ENCODE measurements at places on chromosomes 6 and 20.
A peak's percentile ranks its signal among the peaks of the same experiment; 100 is the strongest.

DNA sequence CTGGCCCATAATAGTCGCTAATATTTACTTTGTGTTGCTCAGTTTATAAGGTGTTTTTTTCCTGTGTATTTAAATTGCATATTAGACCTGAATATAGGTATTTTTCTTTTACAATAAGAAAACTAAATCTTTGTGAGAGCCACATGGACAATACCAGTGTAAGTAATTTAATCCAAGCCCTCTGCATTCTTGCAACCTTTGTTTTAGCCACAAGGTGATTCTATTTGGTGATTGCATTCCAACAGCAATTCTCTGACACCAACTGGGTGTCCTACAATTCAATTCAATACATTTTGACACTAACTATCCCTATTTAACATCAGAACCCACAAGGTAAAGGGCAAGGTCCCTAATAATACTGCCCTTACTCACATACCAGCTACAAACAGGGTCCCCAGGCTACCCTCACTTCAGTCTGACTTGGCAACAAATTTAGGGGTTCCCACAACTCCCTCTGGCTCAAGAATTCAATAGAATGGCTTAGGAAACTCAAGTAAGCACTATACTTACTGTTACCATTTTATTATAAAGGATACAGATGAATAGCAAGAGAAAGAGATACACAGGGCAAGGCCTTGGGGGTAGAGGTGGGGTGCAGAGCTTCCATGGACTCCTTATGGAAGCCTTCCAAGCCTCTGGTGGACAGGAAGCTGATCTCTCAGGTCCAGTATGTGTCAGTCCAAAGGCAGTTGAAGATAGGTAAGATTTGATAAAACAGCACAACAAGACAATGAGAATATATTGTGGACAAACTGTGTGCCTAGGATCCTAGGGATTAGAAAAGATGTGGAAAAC is 169.3 kb downstream of the CD83 start:
- no peak for DNase-seq

DNA sequence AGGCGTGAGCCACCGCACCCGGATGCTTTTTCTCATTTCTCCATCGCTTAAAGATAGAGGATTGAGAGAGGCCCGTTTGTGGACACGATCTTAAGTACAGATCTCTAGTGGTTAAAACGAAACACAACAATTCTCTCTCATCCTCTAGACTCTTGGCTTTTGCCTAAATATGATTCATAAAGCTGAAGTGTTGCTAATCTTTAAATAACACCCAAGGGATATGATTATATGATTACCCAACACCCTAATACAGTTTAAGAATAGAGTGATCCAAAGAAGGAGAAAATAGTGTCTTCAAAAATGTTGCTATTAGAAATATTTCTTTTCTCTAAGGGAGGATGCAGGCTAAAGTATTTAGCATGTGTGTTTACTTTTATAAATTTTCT is 50.4 kb downstream of the MTHFD1L start:
- no peak for DNase-seq

DNA sequence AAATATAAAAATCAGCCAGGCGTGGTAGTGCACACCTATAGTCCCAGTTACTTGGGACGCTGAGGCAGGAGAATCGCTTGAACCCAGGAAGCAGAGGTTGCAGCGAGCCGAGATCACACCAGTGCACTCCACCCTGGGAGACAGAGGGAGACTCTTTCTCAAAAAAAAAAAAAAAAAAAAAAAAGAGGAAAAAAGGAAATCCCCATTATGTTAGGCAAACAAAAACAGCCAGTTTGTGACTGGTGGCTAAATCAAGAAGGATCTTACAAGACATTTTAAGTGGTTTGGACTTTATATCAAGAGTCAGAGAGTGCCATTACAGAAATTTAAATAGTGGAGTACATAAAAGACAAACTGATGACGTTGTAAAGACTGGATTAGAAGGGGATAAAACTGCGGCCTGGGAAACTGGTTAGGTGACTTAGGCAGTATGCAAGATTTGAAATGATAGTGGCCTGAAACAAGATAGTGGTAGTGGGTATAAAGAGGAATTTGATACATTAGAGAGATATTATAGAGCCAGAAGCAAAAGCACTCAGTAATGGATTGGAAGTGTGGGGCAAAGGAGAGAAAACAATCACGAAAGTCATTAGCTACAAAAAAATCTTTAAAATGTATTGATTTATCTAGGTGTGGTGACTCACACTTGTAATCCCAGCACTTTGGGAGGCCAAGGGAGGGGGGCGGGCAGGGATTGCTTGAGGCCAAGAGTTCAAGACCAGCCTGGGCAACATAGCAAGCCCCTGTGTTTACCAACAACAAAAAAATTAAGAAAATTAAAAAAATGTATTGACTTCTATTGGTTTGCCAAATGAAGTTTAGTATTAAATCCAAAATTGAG is 1.7 kb upstream of the MYO6 start:
- no peak for DNase-seq

- peak; percentile 20 for DNase-seq
Observed at GRCh38 chr6:78810146-78810545, 57.2 kb upstream of the IRAK1BP1 start.

- no peak for DNase-seq
Observed at GRCh38 chr6:45830441-45831139, 185.1 kb downstream of the CLIC5 start.

GRCh38 chr6:144055121-144055931 is 40.0 kb downstream of the SF3B5 start:
- DNase-seq = no peak

DNA sequence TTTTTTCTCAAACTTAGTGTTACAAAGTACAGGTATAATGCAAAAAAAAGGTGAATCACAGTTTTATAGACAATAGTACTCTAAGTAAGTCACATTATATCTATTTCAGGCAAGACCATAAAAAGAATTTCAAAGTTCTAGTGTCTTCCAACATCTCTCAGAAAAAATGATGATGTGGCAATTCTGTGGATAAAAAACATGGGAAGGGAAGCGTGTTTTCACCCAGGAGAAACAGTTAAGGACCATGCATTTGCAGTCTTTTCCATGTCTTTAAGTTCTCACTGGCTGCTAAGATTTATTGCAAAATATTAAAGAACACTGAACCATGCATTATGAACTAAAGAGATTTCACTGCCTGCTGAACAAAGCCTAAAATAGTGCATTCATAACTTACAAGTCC is 1.8 kb downstream of the SSR1 start:
- DNase-seq = no peak

DNA sequence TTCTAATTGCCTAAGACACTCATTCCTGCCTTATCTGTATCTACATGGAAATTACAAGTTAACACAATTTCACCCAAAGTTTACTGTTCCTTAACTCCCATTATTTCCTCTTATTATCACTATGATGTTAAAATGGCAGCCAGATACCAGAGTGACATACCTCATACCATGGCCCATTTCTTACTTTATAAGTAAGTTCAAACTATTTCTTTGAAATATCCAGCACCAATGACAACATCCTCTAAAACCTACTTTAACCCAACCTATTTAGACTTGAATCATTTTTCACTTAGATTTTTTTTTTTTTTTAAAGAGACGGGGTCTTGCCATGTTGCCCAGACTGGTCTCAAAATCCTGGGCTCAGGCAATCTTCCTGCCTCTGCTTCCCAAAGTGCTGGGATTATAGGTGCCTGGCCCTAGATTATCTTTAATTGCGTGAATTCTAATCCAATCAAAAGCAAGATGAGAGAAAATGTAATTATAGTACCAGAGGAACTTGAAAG is 10.0 kb downstream of the REV3L start:
- DNase-seq = no peak

GRCh38 chr6:35152067-35152707 is 11.0 kb upstream of the TCP11 start:
- no peak for DNase-seq

- no peak for DNase-seq
Observed at GRCh38 chr6:111711984-111712752, 106.5 kb upstream of the TRAF3IP2 start.

DNA sequence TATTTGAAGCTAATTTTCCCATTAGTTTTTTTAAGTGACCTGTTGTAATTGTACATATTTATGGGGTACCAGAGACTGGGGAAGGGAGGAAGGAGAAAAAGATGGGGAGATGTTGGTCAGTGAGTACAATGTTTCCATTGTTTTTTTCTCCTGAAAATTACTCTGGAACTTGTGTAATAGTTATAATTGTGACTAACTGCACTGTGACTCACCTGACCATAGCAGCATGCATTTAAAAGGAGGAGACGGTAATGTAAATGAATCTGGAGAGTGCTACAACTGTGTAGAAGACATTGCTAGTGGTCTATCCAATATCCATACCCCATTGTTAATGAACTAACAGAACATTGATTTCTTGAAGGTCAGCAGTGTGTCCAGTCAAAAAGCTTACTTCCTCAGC is 133.4 kb downstream of the RFPL4B start:
- DNase-seq = no peak

- no peak for DNase-seq
Observed at GRCh38 chr6:43952746-43953145, 174.5 kb downstream of the MRPL14 start.

GRCh38 chr6:131966443-131966842 is 15.3 kb upstream of the CCN2 start:
- no peak for DNase-seq

DNA sequence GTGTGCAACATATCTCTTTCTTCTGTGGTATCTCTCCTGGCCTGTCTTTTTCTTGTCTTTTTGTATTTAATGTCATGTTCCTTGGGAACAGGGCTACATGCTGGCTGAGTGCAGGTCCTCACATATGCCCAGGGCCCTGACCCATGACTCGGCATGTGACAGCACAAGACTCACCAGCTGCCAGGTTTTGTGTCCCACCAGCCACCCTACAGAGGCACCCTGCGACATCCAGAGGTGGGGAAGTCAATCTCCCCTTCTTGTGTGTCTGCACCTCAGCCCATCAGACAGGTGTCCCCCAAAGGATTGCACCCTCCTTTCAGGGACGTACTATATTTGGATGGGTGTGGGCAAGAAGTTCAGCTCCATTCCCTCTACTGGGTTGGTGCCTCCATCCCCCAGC is 576.3 kb downstream of the RNF144B start:
- no peak for DNase-seq

DNA sequence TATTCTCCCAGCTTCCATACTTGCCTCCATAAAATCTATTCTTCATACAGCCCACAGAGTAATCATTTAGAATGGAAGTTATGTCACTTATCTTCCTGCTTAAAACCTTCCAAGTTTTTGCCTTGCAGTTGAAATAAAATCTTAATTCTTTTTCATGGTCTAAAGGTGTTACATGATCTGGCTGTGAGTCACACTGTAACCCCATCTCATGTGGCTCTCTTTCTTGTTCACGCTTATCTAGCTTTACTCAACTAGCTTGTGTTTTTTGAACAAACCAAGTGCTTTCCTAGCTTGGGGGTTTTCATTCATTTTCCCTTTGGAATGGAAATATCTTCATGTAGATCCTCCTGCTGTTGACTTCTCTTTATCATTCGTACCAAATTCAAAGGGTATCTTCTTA is 23.6 kb upstream of the THEMIS start:
- DNase-seq = no peak

- DNase-seq = no peak
Observed at GRCh38 chr6:161736781-161737292, 463.0 kb upstream of the AGPAT4 start.

- DNase-seq = no peak
Observed at GRCh38 chr6:152261179-152261578, 376.0 kb downstream of the SYNE1 start.

DNA sequence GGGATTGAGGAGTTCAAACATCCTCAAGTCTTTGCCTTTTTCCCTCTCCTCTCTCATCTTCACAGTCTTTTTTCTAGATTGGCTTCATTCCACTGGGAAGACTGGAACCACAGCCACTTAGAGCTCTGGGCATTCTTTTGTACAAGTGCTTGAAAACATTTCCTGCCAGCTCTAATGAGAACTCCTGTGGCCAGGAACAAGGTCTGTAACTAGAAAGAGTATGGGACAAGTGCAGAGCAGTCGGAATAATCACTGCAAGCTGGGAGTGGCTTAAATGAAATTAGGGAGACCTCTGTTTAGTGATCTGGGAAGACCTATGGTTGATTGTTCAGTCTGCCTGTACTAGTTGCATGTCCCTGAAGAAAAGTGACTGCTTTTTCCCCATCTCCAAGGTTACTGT is 41.0 kb upstream of the SMIM8 start:
- DNase-seq = no peak

GRCh38 chr20:61598586-61598985 is 346.5 kb downstream of the CDH4 start:
- no peak for DNase-seq

- no peak for DNase-seq
Observed at GRCh38 chr20:23018432-23018831, 16.7 kb upstream of the SSTR4 start.

DNA sequence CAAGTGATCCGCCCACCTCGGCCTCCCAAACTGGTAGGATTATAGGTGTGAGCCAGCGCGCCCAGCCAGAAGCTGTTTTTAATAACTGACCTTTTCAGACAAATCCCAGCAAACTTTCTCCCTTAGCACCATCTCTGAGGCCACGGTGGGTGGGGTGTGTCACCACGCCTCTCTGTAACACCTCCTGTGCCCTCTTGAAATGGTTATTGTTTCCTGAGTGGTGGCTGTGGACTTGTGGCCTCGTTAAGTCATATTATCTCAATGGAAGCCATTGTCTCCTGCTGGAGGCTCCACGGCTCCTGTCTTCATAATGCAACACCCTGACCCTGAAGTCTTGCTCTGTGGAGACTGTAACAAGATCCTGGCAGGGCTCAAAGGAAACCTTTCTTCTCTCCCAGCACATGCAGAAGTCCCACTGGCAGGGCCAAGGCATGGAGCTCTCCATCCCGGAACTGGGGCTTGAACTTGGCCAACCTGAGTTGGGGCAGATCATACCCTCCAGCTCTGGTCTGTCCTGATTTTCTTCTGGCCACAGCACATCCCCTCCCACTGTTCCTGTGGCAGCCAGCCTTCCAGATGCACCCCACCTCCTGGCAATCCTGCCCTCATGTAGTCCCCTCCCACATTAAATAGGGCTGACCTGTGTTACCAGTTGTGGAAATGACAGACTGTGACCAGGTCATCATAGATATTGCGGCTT is 81.1 kb downstream of the SNX5 start:
- DNase-seq = no peak

- DNase-seq = no peak
Observed at GRCh38 chr6:110699780-110700179, 115.5 kb downstream of the CDK19 start.

DNA sequence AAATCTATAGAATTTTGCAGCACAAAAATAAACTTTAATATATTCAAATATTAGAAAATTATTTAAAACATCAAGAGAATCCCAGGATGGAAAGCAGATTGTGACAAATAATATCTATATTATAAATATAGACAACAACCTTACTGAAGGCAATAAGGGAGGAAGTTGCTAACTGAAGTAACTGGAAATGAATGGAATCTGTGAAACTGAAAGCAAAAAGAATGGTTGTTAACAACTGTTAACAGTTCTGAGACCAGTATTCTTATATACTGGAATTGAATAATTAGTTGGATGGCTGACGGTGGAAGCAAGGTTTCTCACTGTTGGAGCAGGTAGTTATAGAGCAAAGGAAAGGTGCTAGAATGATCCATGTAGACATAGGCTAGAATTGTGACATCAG is 220.4 kb downstream of the PLCB1 start:
- DNase-seq = no peak

DNA sequence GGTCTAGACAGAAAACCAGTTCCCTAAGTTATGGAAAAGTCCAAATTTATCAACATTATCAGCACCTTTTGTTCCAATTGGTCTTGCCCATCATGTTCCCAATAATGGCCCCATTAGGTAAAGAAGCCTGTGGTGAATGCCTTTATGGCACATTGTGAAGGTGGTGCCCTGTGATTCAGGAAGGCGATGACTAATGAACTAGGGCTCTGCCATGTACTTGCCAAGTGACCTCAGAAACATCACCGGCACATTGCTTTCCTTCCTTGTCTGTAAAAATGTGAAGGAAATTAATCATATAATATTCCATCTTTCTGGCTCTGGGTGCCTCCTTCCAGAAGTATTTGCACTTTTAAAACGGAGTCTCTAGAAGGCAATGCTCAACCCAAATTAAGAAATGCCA is 132.3 kb downstream of the UNC5CL start:
- no peak for DNase-seq

All from GM04504 (cell line).